ENCODE measurements at places on chromosomes 13 and 19. TPM values are rescaled to one million over a fixed set of nuclear protein-coding genes. Genes with fewer than 3 reads are reported as not detected.

DNA sequence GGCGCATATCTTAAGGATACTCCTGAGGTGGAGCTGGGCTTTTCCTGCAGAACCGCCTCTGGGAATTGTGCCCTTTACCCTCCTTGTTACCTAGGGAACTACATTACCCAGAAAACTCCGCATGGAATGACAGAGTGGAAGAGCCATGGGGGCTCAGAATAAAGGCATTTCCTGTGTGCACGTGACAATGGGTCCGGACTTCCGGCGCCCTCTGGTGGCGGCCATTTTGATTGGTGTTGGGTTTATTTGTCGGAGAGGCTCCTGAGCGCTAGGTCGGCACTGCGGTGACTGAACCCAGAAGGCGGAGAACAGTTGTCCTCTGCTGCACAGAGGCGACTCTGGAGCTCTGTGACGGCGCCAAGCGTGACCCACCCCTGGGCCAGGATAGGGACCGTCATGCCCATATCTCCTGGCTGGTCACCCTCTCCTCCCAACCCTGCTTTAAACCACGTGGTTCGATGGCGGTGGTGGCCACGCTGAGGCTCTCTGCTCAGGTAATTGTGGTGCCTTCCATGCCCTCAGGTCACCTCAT, at the start of gene ZNF587B:
Gene ZNF587B (plus strand): TSS at position 229 of the 532 bp plus-strand sequence. CDS start 230 bp downstream, at position 459.
- DNase-seq, result peak; percentile 80

The FGF14 gene
- not detected for total RNA-seq

DNA sequence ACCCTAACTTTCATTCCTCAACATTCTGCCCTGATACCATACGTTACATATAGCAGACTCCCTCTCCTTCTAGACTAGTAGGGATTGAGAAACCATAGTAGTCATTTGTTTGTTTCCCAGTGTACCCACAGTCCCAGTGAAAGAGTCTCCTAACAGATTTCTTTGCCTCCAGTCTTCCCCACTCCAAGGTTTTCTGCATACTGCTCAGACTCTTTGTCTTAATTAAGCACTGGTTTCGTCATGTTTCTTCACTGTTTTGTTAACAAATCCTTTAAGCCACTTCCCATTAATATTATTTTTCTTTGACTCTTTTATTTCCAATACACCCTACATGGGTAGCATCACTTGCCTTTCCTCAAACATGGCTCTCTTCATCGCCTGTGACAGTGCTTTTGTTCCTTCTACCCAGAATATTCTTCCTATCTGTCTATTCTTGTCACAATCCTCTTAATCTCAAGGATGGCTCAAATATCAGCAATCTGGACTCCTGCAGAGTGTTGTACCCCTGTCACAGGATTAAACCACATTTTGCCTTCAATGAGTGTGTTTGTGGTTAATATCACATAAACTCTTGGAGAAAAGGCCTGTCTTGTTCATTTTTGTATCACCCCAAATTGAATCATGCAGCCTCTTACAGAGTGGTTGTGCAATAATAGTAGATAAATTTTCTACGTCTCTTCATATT, 92.7 kb upstream of the KLF12 start:
- DNase-seq, result no peak

- DNase-seq, result no peak
These were observed 71.2 kb upstream of the ADGRE5 start for GRCh38 chr19:14310055-14310454.

DNA sequence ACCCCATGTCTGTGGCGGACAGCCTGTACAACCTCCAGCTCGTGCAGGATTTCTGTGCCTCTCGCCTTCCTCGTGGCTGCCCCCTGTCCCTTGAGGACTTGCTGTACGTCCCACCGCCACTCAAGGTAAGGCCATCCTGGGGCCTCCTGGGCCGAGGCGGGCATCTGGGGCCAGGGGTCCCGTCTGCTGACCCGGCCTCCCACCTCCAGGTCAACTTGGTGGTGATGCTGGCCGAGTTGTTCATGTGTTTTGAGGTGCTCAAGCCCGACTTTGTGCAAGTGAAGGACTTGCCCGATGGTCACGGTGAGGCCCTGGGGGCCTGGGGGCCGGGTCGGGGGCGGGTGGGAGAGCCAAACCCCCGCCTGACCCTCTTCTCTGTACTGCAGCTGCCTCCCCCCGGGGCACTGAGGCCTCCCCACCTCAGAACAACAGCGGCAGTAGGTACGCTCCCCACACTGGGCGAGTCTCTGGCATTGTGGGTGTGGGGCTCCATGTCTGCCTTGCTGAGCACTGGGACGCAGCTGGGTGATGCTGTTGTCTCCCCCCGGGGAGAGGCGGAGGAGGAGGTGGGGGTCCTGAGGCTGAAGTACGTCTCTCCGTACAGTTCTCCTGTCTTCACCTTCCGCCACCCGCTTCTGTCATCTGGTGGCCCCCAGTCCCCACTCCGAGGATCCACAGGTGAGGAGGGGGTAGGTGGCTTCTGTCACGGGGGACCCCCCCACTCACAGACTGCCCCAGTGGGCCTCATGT, 15.0 kb downstream of the CAMSAP3 start:
- DNase-seq, result no peak

The ZNF429 gene
- total RNA-seq, result 0.42 TPM

DNA sequence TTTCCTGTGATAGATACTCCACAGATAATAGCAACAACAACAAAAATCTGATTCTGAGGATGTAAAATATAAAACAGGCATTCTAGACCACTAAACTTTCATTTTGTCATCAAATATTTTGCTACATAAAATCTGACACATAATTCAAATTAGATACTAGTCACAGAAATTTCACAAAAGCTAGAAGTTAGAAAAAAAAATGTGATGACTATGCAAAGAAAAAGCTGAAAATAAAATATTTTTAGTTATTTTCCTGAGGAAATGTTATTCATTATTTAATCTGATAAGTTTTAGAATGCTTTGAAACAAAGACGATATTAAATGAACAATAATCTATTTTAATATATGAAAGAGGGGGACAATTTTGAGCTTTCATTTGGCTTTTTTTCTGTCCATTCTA, 357.2 kb downstream of the SLITRK6 start:
- no peak for DNase-seq
